ENCODE measurements at places on chromosomes 4 and X.

GRCh38 chr4:1216869-1217294, 32.0 kb downstream of the CTBP1 start:
- DNase-seq, result no peak

DNA sequence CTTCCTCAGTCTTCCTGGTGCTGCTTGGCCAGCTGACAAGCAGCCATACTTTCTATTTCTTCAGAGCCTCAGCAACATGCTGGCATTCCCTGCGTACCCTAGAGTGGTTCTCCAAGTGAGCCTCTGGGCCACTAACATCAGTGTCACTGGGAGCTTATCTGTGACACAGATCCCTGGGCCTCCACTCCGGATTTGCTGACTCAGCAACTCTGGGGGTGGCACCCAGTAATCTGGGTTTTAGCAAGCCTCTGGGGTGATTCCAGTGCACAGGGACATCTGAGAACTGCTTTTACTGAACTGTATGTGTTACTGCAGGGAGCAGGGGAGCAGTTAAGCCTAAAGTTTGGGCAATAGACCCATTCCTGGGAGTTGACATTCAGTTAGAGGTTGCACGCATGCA, 28.2 kb upstream of the HMGB3 start:
- DNase-seq, result no peak

GRCh38 chrX:130079824-130080406, 30.4 kb downstream of the ELF4 start:
- DNase-seq, result peak; percentile 61

DNA sequence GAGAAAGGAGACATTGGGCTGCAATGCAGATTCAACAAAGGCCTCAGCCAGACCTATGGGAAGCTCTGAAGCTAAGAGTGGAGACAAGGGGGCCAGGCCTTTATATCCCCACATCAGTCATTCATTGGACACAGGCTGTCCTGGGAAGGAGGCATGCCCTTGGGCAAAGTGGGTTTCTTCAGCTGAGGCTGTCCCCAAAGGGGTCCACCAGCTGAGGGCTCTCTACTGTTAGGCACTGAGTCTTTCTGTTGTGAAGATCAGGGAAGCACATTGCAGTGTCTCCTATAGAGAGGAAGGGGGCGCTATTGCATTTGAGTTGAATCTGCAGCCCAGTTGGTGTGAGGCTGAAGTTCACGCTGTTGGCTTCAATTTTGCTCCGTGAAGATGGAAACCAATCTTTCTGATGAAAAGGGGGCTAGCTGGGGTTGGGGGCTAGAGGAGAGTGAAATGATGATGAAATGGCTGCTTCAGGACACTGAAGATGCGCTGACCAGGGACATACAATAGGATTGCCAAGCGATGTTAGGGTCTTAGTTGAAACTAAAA, 48.0 kb downstream of the SLC25A5 start:
- DNase-seq, result no peak
